ENCODE measurements at places on chromosomes 3 and 15.

GRCh38 chr3:187912007-187912406 lies 166.7 kb upstream of the BCL6 start:
- no peak for DNase-seq

GRCh38 chr3:49714728-49715550 lies 4.5 kb downstream of the AMIGO3 start:
- no peak for DNase-seq

- DNase-seq, result no peak
Measured at GRCh38 chr3:112585782-112586181, 23.9 kb downstream of the SLC35A5 start.

GRCh38 chr3:10746001-10746400 lies 70.0 kb upstream of the SLC6A11 start:
- DNase-seq, result no peak

DNA sequence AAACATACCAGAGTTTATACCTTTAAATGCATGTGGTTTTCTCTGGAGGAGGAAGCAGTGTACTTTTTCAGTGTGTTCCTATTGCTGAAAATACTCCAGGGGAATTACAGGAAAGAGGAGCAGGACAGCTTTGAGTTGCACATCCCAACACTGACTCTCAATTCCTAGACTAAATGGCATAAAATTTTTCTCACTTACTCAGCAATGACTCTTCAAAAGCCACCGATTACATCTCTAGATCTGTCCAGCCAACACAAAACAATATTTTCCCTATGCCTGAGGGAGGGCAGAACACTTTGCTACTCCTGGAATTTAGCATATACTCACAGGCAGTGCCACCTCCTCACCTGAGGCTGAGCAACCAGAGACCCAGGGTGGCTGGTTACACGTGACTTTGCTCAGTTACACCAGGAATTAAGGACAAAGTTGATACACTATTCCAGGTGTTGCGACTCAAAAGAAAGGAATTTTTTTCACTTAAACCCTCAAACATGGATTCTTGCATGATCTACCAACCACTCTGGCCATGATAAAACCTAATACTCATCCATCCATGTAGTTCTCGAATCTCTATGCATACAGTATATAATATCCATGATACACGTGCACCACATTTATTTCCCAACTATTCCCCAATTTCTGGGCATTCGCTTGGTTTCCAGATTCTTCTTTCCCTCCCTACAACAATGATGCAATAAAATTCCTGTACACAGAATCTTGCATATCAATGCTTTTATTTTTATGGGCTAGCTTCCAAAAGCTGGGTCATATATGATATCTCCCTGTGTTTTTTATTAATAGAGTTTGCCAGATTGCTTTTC lies 194.6 kb downstream of the THRB start:
- DNase-seq, result no peak

GRCh38 chr15:63718590-63719035 lies 115.1 kb downstream of the HERC1 start:
- DNase-seq, result no peak

GRCh38 chr15:31262143-31262530 lies 64.5 kb upstream of the KLF13 start:
- DNase-seq, result no peak

- DNase-seq, result no peak
Measured at GRCh38 chr3:132723024-132723950, 1.1 kb upstream of the NPHP3 start.

DNA sequence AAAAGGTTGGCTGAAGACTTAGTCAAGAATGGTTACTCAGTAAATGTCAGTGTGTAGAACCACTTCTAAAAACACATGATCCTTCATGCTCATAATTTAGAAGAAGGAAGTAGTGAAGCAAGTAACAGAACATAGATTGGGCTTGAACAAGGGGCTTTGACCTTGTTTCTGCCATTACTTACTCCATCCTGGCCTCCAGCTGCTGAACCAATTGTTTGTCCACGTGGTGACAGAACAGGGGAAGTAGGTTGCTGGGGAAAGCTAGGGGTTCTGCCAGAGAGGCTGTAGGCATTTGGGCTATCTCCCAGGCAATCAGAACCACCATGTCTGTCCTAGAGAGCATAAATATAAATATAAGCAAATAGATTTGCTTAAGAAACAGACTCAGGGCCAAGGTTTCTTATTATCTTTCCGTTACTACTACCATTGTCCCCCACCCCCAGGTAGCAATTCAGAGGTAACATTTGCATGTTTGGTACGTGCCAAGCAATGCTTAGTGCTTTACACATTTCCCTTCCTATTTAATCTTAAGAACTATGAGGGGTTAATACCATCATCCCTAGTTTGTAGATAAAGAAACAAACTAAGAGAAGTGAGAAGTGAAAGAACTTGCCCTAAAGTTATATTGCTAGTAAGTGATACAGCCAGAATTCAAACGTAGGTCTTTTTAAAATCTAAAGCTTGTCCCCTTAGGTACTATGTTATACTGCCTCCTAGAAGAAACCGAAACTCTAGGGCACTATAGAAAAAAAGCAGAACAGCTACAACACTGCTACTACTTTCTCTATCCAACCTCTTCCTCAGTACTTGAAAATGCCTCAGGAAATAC lies 3.0 kb upstream of the SPG11 start:
- no peak for DNase-seq

DNA sequence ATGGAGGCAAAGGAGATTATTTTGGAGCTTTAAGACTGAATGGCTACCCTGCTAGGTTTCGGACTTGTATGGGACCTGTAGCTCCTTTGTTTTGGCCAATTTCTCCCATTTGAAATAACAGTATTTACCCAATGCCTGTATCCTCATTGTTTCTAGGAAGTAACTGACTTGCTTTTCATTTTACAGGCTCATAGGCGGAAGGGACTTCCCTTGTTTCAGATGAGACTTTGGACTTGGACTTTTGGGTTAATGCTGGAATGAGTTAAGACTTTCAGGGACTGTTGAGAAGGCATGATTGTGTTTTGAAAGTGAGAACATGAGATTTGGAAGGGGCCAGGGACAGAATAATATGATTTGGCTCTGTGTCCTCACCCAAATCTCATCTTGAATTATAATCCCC lies 10.5 kb downstream of the EIF5A2 start:
- DNase-seq, result no peak

DNA sequence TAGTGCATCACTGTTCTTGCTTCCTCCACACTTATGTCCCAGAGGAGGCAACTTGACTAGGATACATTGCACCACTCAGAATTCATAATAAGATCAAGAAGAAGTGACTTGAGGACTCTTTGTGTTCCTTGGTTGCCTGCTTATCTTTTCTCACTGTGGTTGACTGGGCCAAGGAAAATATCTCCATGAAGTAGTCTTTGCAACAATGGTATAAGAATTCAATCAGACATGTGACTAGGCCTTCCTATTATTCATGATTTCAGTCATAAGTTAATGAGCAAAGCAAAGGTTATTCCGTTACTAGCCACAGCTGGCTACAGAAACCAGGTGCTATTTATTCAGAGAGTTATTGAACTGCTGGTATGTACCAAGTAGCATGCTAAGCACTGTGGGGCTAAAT lies 359.3 kb downstream of the RORA start:
- DNase-seq, result no peak

- DNase-seq, result no peak
Measured at GRCh38 chr3:6508410-6508759, 352.5 kb upstream of the GRM7 start.

- no peak for DNase-seq
Measured at GRCh38 chr3:155184011-155184410, 103.9 kb downstream of the MME start.

GRCh38 chr3:138220788-138221187 lies 33.7 kb downstream of the ARMC8 start:
- no peak for DNase-seq

DNA sequence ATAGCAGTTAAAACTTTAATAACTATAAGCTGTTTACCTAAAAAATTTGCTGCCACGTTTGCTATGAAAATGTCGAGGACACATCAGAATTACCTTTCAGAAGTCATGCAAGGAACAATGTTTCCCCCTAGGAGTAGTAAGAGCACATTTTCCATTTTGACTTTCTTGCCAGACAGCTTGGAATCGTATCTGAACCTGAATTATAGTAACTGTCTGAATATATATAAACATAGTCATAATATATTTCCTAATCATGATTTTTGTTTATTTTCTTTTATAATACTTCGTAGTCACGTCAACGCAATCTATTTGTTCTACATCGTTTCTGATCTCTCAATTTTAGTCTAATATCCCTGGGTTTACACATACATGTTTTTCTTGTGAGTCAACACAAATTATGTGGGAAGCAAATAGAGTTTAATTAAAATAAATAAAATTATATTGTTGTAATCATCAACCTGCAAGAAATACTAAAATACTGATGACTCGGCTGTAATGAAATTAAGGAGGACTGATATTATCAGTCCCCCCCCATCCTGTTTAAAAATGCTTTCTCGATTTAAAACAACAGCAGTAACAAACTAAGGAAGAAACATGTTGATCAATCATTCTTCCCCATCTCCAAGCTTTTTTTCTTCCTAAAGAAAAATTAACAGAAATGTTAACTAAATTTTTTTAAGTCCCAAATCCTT lies 78.4 kb downstream of the MME start:
- DNase-seq, result no peak

DNA sequence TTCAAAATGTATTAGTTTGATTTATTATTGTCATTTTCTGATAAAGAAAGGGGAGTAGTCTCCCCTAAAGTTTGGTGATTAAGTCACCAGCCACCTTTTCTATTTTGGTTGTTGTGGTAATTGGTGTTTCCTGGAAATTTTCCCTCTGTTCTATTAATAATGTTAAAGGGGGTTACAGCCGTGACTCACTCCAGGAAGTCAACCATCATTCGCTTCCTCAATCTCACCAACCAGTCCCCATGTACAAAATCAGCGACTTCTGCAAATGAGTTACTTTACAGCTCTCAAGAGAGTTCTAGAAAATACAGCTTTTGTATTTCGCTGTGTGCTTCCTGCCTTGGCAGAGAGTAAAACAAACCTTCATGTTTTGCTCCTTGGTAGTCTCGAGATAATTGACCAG lies 285.1 kb downstream of the LPP start:
- no peak for DNase-seq

DNA sequence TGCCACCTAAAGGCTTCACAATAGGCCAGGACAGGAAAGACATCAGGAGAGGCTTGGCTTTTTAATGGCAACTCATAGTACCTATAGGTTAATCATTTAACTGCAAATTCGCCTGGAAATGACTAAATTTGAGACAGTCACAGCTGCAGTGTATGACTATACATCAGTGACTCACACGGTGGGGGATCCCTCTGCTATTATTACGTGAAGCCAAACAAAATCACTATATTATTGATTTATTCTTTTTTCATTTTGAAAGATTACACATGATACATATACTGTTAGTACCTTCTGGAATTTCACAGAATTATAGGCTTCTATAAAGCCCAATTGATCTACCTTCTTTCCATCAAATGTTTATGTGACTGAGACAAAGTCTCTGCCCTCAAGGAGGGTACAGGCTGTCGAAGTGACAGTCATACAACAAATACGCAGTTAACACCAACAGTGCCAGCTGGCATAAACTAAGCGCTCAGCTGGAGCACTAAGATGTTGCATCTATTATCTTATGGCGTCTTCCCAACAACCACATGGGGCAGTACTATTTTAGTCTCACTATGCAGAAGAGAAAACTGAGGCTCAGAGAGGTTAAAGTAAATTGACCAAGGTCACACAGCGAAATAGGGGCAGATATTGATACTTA lies 82.0 kb upstream of the LMOD3 start:
- DNase-seq, result no peak

DNA sequence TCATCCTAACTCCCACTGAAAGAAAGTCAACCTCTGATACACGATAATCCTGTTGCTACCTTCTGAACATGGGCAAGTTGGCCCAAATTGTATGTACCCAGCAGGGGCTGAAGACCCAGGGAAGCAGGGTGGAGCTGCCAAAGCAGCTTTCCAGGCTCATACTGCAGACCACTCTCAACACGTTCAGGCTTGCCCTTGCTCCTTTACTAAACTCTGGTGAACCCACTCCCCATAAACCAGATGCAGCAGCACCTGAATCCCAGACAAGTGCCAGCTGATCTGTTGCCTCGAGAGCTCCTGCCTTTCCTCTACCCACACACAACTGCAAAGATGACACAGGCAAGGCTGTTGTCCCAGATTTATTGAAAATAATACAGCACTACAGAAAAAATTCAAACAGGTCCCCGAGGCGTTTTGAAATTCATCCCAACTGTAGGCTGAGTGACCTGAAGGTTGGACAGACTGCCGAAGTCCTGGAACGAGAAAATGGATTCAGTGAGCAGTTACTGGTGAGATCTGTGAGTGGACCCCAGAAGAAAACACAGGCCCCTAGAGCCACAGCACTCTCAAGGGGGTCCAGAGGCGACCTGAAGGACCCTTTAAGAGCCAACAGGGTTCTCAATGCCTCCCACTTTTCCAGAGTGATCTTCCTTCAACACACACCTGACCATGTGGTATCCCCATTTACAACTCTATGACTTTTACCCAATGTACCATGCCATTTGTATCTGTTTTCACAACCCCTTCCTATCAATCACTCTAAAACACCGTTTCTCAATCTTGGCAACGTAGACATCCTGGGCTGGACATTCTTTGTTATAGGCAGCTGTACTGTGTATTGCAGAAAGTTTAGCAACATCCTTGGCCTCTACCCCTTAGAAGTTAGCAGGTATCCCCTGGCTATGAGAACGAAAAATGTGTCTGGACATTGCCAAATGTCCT lies 3.6 kb downstream of the RPS17 start:
- no peak for DNase-seq

- DNase-seq, result no peak
Measured at GRCh38 chr15:67801926-67802914, 23.1 kb upstream of the SKOR1 start.

- DNase-seq, result no peak
Measured at GRCh38 chr3:168040607-168041208, 55.0 kb downstream of the GOLIM4 start.
